ENCODE measurements at places on chromosomes 1 and 21.

DNA sequence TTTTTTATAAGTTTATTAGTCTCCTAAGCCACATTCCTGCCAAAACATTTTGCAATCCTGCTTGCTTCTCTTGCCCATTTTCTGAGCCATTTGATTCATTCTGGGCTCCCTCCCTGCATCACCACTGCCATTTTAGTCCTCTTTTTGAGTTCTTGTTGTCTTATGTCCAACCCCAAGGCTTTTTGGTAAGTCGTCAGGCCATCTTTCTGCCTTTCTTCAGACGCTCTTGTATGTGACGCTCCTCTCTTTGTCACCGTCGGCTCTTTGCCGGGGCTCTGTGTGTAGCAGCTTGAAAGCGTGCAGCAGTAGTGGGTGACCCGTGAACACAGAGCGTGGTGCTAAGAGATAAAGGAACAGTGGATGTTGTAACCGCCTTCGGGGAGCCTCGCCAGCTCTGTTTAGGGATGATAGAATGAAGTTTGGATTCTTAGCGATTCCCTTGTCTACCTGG is 14.6 kb downstream of the HUNK start:
- DNase-seq: no peak

GRCh38 chr1:158055854-158056253 is 62.4 kb downstream of the KIRREL1 start:
- no peak for DNase-seq

DNA sequence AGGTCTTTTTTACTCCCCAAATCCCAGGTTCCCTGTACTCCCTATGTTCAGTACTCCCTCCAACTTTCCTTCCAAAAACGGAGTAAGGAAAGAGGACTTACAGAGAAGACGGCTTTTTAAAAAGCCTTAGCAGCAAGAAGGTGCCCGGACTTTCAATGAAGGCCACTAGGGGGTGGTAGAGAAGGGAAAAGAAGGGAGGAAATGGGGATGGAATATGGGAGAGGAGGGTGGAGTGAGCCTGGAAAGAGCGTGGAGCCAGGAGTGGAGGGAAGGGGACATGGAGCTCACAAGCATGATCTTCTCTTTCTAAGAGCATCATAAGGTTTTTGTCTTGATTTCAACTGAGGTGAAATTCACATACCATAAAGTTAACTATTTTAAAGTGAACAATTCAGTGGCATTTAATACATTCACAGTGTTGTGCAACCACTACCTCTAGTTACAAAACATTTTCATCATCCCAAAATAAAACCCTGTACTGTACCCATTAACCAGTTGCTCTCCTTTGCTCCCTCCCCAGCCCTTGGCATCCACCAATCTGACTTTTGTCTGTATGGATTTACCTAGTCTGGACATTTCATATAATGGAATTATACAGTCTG is 129.9 kb downstream of the ZNF281 start:
- DNase-seq: peak; percentile 34

DNA sequence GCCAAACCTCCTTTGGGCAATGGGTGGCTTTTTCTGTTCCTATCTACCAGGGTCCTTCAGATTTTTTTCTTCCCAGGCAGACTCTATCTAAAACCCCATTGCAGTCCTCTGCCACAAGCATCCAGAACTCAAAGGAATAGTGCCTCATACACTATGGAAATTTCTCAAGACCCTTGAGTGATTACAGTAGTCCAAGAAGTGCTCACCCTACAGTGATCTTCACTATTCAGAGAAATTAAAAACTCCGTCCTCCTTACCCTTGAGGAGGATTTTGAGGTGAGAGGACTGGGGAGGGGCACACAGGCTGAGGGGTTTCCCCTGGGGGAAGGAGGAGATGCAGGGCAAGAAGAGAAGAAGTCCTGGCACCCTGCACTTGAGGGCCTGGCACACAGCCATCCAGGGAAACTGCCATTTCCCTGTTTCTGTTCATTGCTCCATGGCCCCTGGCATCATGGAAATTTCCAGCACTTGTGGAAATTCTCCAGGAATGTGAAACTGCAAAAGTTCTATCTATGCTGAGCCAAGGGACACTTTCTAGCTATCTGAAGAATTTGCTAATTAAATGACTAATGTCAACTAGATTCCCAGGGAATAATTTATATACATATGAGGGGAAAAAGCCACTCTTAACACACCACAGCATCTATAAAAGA is 102.5 kb upstream of the ATP1B1 start:
- DNase-seq: no peak

DNA sequence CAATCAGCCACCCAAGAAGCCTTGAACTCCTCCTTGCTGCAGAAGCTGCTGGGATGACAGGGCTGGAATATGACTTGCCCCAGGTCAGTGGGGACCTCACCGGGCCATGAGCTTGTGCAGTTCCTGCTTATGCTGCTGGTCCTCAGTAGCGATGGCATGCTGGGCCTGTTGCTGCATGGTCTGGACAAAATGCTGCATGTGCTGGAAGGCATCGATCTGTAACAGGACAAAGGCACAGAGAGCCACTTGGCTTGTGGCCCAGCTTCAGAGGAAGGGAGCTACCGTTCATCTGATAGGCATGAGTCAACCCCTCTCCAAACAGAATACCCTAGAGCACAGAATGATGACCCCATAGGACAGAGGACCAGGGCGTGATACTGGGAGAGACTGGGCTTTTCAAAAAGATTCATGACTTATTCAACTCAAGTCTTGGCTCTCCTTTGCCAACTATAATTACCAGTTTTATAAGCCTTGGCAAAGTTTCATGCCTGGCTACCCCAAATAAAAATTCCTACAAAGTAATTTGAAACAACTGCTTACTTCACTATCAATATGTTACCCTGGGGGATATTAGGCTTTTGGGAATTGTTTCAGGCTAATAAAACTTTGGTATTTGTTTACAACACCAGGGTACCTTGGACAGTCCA is 34.7 kb upstream of the EXOSC10 start:
- peak; percentile 40 for DNase-seq

DNA sequence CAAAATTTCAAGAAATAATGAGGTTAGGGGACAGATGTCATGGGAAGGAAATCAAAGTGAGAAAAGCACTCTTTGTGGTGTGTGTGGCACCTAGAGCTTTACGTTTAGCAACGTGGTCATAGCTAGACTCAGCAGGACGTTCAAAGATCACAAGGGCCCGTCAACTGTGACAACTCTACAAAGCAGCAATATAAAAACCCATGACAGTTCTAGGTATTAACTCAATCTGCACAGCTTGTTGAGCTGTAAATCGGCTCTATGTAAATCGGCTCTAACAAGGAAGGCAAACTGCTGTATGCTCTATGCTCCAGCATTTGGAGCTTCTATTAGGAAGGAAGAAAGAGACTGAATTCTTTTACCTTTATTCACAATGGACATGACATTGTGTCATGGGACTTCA is 64.8 kb downstream of the TP53BP2 start:
- DNase-seq: no peak

DNA sequence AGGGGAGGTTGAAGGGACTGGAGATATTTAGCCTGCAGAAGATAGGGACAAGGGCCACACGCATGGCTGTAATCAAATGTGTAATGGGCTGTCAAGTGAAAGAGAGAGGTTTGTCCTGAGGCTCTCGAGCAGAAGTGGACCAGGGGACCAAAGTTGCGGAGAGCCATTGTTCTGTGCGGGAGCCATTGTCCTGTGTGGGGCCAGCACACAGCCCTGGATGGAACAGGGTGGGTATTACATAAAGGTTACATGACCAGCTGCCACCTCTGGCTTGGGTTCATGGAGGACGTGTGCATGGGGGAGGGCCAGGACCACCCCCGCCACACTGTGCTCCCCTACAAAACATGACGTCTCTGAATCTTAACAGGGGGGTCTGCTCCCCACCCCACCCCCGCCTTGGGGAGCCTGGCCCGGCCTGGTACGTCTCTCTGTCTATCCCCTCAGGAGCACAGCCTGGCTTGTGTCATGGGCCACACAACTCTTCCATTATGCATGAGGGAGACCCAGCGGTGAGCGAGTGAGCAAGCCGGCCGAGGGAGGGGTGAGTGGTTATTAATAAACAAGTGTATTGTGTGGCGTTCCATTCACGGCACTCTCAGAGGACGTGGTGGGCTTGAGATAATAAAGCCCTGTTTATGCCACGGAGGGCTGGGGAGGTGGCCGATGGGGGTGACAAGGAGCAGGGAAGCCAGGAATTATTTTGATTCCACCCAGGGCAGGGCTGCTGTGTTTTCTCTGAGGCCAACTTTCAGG is at the start of gene NFASC:
Gene NFASC (plus strand): TSS at position 703 of the 753 bp plus-strand sequence. CDS start 73,454 bp downstream, outside the sequence.
- no peak for DNase-seq

DNA sequence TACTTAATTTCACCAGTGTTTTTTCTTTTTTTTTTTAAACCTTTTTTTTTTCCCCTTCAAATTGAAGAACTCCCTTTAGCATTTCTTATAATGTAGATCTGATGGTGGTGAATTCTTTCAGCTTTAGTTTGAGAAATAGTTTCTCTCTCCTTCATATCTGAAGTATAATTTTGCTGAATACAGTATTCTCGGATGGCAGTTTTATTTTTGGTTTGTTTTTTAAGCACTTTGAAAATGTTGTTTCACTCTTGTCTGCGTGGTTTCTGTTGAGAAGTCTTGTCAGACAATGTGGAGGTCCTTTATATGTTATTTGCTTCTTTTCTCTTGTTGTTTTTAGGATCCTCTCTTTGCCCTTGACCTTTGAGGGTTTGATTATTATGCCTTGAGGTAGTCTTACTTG is 135.1 kb downstream of the RPS6KC1 start:
- no peak for DNase-seq

DNA sequence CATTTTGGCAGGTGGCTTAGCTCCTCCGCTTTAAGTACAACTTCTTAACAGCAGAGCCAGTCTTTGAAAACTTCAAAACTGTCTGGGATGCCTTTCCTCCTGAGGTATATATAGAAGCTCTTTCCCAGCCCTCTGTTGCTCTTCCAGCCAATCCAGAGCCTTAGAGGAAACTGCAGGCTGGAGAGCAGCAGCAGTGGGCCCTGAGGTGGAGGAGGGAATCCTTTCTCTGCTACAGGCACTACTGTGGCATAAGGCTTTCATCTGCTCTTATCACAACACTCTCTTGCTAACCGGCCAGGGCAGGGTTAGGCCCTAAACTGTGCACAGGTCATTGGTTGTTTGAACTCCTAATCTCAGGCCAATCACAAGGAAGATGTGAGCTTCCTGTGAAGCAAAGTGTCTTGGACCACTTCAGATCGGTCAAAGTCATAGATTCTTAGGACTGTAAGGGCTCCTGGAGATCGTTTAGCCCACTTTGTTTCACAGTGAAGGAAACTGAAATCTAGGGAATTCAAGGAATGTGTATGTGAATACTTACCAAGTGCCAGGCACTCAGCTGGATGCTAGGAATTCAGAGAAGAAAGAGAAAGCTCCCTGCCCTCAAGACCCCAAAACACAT is at the start of gene RGS5:
Gene RGS5 (minus strand): TSS at position 84 of the 619 bp plus-strand sequence. CDS start 81 bp downstream, at position 3.
- no peak for DNase-seq

DNA sequence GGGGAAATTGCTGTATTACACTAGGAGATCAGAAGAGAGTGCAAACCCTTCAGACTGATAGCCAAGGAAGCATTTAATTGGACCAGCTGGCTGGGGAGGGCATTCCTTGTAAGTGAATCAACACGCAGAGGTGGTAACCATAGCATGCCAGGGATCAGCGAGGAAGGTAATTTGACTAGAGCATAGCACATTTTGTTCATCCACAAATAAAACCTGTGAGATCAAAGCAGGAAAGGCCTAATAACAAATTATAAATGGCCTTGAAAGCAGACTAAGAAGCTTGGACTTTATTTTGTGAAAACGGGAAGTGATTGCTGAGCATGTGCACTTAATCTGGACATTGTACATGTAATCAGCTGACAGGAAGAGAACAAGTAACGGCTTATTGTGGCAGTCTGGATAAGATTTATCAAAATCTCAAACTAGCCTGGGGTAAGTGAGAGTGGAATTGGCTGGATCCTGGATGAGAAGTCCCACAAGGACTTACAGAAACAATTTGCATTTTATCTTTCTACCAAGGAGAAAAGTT is 11.7 kb upstream of the CD55 start:
- DNase-seq: peak; percentile 56

GRCh38 chr1:182978151-182978853 is 25.3 kb upstream of the SHCBP1L start:
- no peak for DNase-seq

GRCh38 chr1:233326811-233327650 is 493 bp upstream of the MAP3K21 start:
- DNase-seq: peak; percentile 86

- DNase-seq: no peak
Observed at GRCh38 chr1:158809256-158809655, 21.9 kb upstream of the MNDA start.

GRCh38 chr21:28776251-28776650 is 216.4 kb downstream of the LTN1 start:
- no peak for DNase-seq

DNA sequence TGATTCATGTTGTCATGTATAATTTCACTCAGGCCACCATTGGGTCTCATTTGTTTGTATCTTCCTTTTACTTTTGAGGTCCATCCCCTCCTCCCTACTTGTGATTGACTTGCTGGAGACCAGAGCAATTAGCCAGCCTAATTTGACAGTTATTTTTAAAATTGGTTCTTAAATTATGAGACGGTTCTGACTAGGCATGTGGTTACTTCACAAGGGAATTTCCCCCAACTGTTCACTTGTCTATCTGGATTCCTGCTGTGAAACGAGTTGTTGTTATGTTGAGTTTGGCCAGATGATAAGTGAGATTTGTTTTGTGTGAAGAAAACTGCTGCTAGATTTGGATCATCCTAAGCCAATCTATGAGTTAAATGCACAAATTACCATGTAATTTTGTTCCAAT is 359.1 kb downstream of the BARHL2 start:
- no peak for DNase-seq

- peak; percentile 73 for DNase-seq
Observed at GRCh38 chr1:50966991-50967390, 3.1 kb upstream of the CDKN2C start.

- no peak for DNase-seq
Observed at GRCh38 chr1:203763505-203763904, 1.5 kb upstream of the LAX1 start.

GRCh38 chr1:186678155-186678554 is 2.1 kb downstream of the PTGS2 start:
- no peak for DNase-seq

- no peak for DNase-seq
Observed at GRCh38 chr1:214983126-214983869, 99.2 kb upstream of the KCNK2 start.

- DNase-seq: no peak
Observed at GRCh38 chr1:43622471-43622870, 27.5 kb upstream of the KDM4A start.

DNA sequence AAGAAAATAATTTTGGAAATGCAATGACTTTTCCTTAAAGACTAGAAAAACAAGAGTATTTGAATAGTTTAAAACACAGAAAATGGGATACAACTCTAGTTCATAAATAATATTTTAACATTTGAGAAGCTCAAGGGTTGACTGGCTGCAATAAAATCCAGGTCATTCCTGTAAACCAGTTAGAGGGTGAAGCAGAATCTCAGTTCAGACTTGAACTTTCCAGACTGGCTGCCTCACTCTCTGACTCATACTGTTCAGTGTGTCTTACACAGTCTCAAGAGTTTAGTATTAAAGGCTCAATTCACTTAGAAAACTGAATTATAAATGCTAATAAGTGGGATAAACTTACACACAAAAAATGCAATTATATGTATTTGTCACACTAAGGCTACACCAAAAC is 89.9 kb downstream of the RAVER2 start:
- no peak for DNase-seq

- DNase-seq: no peak
Observed at GRCh38 chr1:241548008-241548407, 15.8 kb downstream of the KMO start.

GRCh38 chr1:193569096-193569982 is 382.9 kb upstream of the B3GALT2 start:
- no peak for DNase-seq

Measured in hematopoietic multipotent progenitor cell treated with erythropoietin and hydrocortisone succinate and interleukin-3 and kit ligand, for 8 days (in vitro differentiated cells).